ENCODE measurements at places on chromosomes 5 and 9.

- no peak for DNase-seq
Measured at GRCh38 chr5:90547072-90547536, 11.5 kb upstream of the ADGRV1 start.

- DNase-seq = no peak
Measured at GRCh38 chr5:111134864-111135263, 42.7 kb downstream of the WDR36 start.

DNA sequence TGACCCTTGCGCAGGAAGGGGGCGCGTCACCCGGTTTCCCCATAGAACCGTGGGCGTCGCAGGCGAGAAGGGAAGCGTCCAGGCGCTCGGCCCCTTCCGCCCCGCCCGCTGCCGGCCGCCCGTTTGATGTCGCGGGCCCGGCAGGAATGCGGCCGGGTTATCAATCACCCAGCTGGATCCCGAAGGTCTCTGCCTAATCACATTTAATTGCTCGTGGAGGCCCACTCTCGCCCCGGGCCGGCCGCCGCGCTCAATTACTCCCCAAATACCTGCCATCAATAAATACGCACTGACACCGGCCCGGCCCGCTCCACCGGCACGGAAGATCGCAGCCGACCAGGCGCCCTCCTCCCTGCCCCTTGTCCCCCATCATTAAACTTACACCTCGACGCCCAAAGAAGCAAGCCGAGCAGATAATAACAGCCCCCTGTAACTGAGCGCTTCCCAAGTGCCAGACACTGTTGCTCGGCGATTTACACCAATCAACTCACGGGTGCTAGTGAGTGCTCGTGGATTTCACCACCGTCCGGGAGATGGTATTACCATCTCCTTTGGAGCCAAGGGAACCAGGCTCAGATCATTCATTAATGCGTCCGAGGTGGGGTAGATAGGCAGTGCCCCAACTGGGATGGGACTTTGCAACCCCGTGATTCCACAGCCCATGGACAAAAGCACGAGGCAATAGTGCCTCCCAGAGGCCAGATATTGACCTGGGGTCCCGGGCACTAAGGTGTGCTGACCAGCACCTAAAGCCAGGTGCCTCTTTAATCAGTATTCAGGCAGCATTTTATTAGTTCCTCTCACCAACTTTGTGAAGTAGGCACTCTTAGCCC is 11.3 kb downstream of the MSX2 start:
- DNase-seq = peak; percentile 71

- DNase-seq = no peak
Measured at GRCh38 chr5:51486158-51486557, 102.9 kb downstream of the ISL1 start.

- no peak for DNase-seq
Measured at GRCh38 chr9:91834740-91835139, 115.3 kb downstream of the ROR2 start.

- DNase-seq = no peak
Measured at GRCh38 chr9:131620764-131621520, 75.6 kb downstream of the PRRT1B start.

- no peak for DNase-seq
Measured at GRCh38 chr9:101226803-101227202, 158.0 kb downstream of the BAAT start.

DNA sequence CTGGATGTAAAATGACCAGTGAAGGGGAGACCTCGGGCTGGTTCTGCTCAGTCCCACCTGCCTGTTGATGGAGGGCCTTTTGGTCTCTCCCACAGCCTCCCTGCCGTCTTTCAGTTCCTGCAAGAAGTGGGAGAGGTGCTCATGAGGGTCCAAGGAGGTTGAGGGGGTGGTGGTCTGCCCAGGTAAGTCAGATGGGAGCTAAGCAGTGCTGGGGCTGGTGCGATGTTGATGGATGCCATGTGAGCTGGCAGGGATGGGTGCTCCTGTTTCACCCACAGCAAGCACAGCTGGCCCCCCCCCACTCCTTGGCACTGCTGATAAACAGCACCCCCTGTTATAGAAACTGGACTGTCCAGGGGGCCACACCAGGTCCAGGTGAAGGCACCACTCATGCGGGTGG is 145.6 kb downstream of the NSG2 start:
- no peak for DNase-seq
